Suprapubic skin (tissue), 4 donors: ENCODE measurements at places on chromosomes 12 and 14. TPM values are rescaled to one million over a fixed set of nuclear protein-coding genes. Genes with fewer than 3 reads are reported as not detected.

GRCh38 chr12:112598626-112599025 lies 179.9 kb downstream of the PTPN11 start:
- no peak for DNase-seq

GRCh38 chr12:57614948-57615500 lies 3.8 kb downstream of the ARHGEF25 start:
- peak; percentile 48 for DNase-seq

DNA sequence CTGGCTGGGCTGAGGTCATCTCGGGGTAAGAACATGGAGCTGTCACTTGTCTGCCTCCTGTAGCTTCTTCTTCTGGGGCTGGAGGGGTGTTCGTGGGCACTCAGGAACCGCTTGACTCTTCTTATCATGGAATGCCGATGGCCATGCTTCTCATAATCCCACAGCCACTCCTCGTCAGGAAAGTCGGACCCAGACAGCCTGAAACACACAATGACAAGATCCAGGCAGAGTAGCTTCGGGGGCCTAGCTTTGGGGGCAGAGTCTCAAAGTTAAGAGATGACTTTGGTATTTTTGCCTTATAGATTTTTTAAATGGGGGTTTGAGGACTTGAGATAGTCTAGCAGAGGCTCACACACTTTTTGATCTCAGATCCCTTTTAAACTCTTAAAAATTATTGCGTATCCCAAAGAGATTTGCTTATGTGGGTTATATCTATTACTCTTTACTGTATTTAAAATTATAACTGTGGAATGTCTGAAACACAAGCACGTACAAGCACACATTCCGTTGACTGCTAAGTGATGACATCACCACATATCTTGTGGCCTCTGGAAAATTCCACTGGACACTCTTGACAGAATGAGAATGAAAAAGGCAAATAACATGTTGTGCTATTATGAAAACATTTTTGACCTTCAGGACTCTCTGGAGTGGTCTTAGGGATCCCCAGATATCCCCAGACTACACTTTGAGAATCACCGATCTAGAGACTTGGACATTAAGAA lies 43.3 kb downstream of the BEST3 start:
- DNase-seq = no peak

DNA sequence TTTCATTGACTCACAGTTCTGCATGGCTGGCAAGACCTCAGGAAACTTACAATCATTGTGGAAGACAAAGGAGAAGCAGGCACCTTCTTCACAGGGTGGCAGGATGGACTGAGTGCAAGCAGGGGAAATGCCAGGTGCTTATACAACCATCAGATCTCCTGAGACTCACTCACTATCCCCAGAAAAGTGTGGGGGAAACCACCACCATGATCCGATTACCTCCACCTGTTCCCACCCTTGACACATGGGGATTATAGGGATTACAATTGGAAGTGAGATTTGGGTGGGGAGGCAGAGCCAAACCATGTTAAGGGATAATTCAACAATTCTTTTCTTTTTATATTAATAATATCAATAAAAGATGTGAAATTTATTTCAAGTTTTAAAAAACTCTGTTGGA lies 34.1 kb downstream of the CNTN1 start:
- no peak for DNase-seq

- DNase-seq = no peak
These were observed 14.6 kb downstream of the HEATR5A start for GRCh38 chr14:31405599-31406232.

- no peak for DNase-seq
These were observed 10.3 kb downstream of the SLC6A12 start for GRCh38 chr12:203462-204260.

DNA sequence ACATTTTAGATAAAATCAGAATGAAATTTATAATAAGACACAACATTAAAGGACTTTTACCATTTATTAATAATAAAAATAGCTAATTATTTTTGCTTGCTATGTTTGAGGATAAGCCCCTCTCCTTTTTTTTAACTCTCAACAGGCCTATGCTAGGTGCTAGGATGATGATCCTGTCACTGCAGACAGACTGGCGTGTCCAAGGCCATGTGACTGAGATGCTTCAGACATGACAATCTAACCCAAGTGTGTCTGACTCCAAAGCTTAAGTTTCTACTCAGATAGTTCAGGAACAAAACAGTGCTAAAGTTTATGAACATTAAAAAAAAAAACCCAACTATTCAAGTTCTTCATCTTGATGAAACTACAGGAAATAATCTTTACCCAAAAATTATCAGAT lies 29.8 kb downstream of the PPP1R13B start:
- DNase-seq = no peak

DNA sequence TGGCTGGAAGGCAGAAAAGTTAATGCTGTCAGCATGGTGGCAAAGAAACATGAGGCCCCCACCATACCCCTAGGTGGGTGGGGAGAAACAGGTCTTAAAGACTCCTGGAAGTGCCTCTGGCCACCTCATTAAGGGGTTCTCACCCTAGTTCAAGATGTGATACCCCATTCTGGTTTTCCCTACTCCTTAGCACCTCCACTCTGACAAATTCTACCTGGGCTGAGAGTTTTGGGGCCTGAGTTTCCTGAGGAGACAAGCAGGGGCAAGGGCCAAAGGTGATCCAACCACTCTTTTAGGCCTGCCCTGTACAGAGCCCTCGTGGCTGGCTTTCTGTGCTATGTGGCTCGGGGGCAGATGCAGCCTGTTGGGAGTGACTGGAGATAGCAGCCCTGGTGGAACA lies 7.9 kb upstream of the AVIL start:
- DNase-seq = no peak

DNA sequence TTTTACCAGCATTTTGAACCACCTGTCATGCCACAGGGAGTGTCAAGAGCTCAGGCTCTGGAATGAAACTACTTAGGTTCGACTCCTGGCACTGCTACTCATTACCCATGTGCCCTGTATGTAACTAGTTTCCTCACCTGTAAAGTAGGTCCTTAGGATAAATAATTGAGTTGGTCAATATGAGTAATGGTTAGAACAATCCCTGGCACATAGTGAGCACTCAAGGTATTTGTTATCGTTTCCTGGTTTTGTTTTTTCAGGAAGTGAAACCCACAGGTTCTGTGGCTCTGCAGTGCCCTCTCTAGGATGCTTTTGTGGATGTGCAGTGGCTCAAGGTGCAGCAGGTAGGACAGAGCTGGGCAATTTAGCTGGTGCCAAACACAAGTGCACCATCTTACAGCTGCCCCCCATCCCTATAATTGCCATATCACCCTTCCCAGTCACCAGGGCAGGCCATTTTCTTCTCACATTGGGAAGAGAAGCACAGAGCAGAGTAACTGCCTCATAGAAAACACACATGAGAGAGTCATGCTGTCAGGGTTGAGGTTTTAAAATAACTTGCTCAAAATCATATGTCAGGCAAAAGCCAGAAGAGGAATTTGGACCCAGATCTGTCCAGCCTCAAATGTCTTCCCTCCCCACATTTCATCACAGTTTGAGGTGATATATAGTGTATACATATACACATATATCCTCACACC lies 297.5 kb downstream of the RPAP3 start:
- DNase-seq = no peak

GRCh38 chr14:52333823-52334657 lies 19.9 kb downstream of the PTGER2 start:
- DNase-seq = no peak

Gene TAS2R14
- 0.23 TPM for total RNA-seq

Gene OR6C2
- not detected for total RNA-seq

Gene NPFF
- total RNA-seq = not detected

Gene TSPAN8
- 33.6 TPM for total RNA-seq

Gene NCAPD2
- 43.2 TPM for total RNA-seq
